Suprapubic skin (tissue), 4 donors: ENCODE measurements at places on chromosomes 1 and 21. TPM values are rescaled to one million over a fixed set of nuclear protein-coding genes. Genes with fewer than 3 reads are reported as not detected.

DNA sequence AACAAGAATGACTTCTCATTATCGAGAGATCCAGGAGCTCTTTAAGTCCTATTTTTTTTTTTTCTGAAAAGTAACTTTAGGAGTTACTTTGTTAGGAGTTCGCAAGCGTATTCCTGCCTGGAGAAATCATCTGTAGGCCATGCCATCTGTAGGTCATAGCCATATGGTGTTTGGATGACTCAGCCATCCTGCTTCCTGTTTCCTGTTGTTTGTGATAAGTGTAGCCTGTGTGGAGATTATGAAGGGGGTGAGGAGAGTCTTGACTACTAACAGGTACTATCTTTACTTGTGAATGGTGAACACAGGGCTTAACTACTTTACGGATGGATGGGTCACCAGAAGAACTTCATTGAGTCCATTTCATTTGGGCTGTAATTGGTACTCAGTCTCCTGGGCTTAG, 327.2 kb downstream of the PTPRU start:
- no peak overlapping the region for H3K4me3 ChIP-seq
- no peak overlapping the region for H3K27ac ChIP-seq
- H3K4me1 ChIP-seq, result no peaks in the 10 kb centered on the region

Gene PRRX1
- total RNA-seq, result 30.2 TPM

Gene SLC19A2
- total RNA-seq, result 22.9 TPM

GRCh38 chr1:235902677-235903542, 36.2 kb upstream of the LYST start:
- H3K27ac ChIP-seq, result no peak overlapping the region
- H3K4me3 ChIP-seq, result no peak overlapping the region
- peaks cover 6% of the 10 kb centered on the region for H3K4me1 ChIP-seq
- no peaks in the 10 kb centered on the region for H3K27me3 ChIP-seq
- DNase-seq, result no peak
- H3K36me3 ChIP-seq, result no peaks in the 10 kb centered on the region

- no peaks in the 10 kb centered on the region for H3K4me1 ChIP-seq
- no peak overlapping the region for H3K27ac ChIP-seq
- no peak overlapping the region for H3K4me3 ChIP-seq
Measured at GRCh38 chr1:114554577-114554976, 26.8 kb downstream of the BCAS2 start.
